Astrocyte of the cerebellum (primary cell): ENCODE measurements at places on chromosomes 7 and 10.

DNA sequence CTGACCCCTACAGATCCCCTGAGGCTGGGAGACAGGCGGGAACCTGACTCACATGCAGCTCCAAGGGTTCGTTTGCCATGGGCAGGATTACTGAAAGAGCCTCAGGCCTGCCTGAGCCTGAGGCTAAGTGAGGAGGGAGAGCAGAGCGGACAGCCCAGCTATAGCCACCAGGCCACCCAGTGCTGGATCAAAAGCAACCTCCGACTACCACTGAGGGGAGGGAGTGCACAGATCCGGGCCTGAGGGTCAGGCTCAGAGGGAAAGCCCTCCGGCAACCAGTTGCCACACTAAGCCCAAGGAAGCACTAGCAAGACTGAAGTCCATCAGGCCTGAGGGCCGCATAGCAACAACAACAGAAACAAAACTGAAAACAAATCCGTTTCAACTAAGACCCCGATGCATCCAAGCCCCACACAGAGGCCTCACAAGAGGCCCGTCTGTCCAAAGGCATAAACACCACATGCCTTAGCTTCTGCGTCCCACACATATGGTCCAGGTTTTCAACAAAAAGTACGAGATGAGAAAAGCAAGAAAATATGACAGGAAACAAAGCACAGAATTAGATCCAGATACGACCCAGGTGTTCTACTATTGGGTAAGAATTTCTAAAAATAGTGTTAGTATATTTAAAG lies 92.5 kb upstream of the VIPR2 start:
- no peak for DNase-seq

GRCh38 chr10:58414270-58415041 lies 29.2 kb downstream of the TFAM start:
- DNase-seq: peak; percentile 83

DNA sequence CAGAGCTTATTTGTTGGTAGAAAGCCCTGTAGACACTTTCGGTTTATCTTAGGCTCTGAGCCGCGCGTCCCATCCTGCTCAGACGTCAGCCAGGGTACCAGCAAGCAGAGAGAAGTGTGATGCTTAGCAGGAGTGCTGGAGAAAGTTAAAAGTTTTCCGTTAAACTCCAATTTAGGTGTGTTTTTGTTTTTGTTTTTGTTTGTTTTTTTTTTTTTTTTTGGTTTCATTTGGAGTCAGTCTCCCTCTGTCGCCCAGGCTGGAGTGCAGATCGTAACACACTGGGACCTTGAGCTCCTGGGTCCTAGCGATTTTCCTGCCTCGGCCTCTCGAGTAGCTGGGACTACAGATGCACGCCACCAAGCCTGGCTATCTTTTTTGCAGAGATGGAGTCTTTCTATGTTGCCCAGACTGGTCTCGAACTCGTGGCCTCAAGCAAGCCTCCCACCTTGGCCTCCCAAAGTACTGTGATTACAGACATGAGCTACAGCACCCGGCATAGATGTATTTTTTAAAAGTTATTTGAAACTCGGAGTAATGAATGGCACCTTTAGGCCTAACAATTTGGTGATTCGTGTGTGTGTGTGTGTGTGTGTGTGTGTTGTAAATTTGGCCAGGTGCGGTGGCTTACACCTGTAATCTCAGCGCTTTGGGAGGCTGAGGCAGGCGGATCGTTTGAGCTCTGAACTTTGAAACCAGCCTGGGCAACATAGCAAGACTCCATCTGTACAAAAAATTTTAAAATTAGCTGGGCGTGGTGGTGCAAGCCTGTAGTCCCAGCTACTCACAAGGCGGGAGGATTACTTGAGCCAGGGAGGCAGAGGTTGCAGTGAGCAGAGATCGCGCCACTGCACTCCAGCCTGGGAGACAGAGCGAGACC lies 1.3 kb upstream of the HIP1 start:
- no peak for DNase-seq

DNA sequence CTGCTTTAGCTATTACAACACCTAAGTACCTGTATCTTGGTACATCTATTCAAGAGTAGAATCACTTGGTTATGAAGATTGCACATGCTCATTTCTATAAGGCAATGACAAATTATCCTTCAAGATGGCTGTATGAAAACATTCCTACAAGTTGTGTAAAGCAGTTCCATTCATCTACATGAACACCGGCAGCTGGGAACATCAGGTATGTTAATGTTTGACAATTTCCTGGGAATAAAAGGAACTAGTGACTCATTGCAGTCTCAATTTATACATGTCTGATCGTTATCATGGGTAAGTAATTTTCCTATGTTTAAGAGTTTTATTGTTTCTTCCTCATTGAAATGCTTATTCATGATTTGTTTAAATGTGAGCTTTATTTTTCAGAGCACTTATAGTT lies 203.2 kb upstream of the SEMA3E start:
- no peak for DNase-seq

DNA sequence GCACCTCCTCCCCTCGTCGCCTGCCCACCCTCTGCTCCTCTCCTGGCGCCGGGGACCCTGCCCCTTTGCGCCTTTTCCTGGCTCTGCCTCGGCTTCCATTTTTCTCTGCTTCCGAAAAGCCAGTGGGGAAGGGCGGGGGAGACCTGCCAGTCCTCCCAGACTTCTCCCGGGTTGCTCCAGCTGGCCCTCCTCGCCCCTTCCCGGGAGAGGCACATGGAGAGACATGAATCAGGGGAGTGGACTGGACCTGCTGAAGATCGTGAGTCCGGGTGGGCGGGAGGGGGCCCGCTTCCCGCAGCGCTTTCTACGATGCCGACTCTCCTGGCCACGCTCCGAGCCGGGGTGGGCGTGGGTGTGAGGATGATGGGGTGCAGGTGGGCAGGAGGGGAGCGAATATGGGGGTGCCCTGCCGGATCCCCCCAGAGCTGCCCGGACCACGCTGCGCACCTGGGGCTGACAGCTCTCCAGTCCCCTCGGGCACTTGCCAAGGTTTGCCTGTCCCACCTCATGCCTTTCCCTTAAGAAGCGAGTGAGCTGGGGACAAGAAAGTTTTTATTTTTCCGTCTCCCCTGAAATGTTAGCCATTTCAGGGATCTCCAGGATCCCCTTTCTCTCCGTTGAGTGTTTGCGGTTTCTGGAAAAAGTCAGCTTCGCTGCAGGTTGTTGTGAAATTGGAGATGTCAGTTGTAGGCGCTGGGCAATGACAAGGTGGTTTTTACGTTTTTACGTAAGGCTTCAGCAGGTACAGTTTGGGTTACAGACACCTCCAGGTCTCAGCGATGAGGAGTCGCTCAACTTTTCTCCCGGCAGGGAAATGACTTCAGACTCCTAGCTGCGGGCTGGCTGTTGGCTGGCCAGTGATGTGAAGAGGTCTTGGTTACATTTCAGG lies 977 bp downstream of the CACNB2 start:
- DNase-seq: no peak

- DNase-seq: no peak
Measured at GRCh38 chr10:112904000-112904399, 46.0 kb upstream of the TCF7L2 start.

DNA sequence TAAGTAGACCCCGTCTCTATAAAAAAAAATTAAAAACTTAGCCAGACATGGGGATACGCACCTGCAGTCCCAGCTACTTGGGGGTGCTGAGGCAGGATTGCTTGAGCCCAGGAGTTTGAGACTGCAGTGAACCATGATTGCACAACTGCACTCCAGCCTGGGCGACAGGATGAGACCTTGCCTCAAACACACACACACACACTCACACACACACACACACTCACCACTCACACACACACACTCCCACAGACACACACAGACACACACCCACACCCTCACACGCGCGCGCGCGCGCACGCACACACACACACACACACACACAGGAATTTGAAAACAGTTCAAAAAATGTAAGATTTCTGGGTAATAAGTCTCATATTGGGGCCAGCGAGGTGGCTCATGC lies 8.7 kb upstream of the GRIFIN start:
- no peak for DNase-seq

- DNase-seq: no peak
Measured at GRCh38 chr10:99010286-99010685, 225.4 kb downstream of the HPSE2 start.

- DNase-seq: no peak
Measured at GRCh38 chr10:69467928-69468750, 16.9 kb downstream of the TSPAN15 start.

DNA sequence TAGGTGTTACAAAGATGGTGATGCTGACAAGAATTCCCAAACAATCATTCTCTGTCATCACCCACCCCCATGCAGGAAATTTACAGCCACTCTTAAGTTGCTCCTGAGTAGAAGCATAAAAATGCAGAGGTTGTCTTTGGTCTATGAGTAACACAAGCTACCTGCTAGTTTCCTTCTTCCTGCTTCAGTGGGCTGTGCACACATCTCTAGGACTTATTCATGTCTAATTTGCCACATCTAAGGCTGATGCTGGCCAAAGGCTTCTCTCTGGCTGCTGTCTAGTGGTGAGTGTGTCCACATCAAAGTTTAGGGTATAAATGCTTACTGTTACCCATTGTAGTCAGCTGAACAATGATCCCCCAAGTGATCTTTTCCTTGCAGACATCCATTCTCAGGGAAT lies 662.5 kb downstream of the TYW1 start:
- DNase-seq: no peak

DNA sequence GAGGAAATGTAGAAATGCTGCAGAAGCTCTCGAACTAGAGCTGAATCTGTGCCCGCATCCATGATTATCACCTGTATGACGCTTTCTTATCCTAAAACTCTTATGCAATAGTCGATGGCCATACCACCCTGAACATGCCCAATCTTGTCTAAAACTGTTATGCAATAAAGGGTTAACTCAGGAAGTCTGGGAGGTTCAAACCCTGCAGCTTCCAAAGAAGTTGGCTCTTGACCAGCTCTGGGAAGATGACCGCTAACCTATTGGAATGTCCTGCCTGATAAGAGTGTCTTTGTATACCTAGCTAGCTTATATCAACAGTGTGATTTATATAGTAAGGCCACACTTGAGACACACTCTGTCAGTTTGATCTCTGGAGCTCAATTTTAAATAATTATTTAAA lies 3.4 kb upstream of the C10orf88 start:
- DNase-seq: no peak

GRCh38 chr7:85833066-85833465 lies 646.2 kb upstream of the SEMA3D start:
- DNase-seq: peak; percentile 8

GRCh38 chr10:96387161-96387560 lies 28.4 kb upstream of the OPALIN start:
- DNase-seq: no peak

GRCh38 chr7:151175793-151176311 lies 8.4 kb upstream of the GBX1 start:
- DNase-seq: no peak

GRCh38 chr7:55432939-55433784 lies 68.0 kb downstream of the LANCL2 start:
- DNase-seq: peak; percentile 37

GRCh38 chr10:132742837-132743194 lies 43.1 kb downstream of the NKX6-2 start:
- DNase-seq: peak; percentile 63

GRCh38 chr7:2477447-2478398 lies 1.5 kb upstream of the GRIFIN start:
- DNase-seq: no peak

DNA sequence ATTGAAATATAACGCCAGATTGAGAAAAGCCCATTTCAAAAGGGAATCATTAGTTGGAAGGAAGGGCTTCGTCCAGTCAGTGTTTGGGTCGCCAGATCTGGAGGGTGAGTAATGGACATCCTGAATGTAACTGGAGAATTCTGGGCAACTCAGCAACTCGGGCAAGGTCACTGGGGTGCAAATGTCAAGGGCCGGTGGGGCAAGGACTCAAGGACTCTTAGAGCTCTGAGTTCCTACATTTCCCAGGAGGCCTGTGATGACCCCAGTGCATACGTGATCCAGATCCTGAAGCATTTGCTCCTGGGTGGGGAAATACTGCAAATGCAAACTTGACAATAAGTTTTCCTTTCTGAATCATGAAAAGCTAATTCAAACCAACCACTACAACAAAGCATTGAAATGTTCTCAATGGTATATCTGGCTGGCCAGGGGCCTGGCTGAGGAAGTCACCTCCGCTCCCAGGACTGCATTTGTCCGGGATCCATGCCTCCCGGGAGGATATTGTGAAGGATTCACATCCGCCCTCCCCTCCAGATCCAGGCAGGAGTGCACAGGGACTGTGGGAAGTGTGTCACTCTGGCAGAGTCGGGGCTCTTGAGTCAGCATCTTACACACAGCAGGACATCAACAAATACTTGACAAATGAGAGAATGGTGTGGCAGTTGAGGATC lies 164.0 kb downstream of the FANK1 start:
- peak; percentile 51 for DNase-seq

- DNase-seq: no peak
Measured at GRCh38 chr10:6713716-6714115, 133.6 kb upstream of the PRKCQ start.

- DNase-seq: no peak
Measured at GRCh38 chr10:13528123-13528874, 515 bp downstream of the BEND7 start.

GRCh38 chr10:6120691-6121090 lies 31.9 kb downstream of the RBM17 start:
- peak; percentile 82 for DNase-seq

DNA sequence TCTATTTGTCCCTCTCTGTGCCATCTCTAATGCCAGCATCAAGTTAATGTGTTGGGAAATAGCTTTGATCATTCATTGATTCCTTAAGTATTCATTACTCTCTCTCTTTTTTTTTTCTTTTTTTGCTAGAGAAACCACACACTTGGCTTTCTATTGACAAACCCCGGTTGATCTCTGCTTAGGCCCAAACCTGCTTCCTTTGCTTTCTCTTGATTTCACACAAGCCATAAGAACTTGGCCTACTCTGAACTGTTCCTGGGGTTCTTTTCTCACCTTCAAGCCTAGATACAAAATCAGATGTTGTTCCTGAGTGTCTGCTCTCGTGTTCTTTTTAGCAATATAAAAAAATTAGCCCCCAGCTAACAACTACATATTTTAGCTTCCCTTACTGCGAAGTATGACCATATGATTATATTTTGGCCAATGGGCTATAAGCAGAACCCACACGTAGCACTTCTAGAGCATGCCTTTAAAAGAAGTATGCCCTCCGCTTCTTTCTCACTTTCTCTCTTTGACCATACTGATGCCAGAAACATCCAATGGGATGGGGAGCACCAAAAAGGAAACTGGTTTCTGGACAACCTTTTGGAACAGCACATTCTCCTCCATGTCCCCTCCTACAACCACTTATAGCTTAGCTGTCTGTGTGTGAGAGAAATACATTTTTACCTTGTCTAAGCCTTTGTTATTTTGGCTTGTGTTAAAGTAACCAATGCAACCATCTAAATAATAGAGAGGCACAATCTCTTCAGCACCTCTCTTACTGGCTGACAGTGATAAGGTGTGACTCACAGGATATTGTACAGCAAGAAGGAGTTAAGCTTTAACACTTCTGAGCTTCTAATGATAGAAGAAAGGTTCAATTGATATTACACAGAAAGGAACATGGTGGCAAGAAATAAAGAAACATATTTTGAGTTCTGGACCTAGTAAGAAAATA lies 96.6 kb upstream of the LRRN3 start:
- no peak for DNase-seq

- no peak for DNase-seq
Measured at GRCh38 chr7:139494835-139495579, 11.5 kb upstream of the KLRG2 start.

- DNase-seq: no peak
Measured at GRCh38 chr7:150513758-150514157, 914 bp upstream of the GIMAP7 start.

GRCh38 chr7:50317697-50318669 lies 13.5 kb downstream of the IKZF1 start:
- DNase-seq: no peak

GRCh38 chr7:66362136-66362535 lies 157.0 kb downstream of the TPST1 start:
- no peak for DNase-seq
